ENCODE measurements at places on chromosomes 11 and 22. TPM values are rescaled to one million over a fixed set of nuclear protein-coding genes. Genes with fewer than 3 reads are reported as not detected.

TTLL8 gene
- not detected for total RNA-seq

ANGPTL5 gene
- total RNA-seq: 0.16 TPM

POU2AF2 gene
- not detected for total RNA-seq

RBFOX2 gene
- 24.5 TPM for total RNA-seq

KCNK4 gene
- total RNA-seq: not detected

CATSPER1 gene
- 0.95 TPM for total RNA-seq

NXPE4 gene
- not detected for total RNA-seq

RPS25 gene
- 797 TPM for total RNA-seq

SUSD2 gene
- total RNA-seq: 84.1 TPM

GPHA2 gene
- total RNA-seq: not detected

OR6T1 gene
- total RNA-seq: not detected

IL10RA gene
- not detected for total RNA-seq

C22orf23 gene
- total RNA-seq: 0.21 TPM

MRGPRE gene
- 0.11 TPM for total RNA-seq

OR51L1 gene
- total RNA-seq: not detected

USP47 gene
- total RNA-seq: 32.8 TPM

SOX10 gene
- total RNA-seq: not detected

TSGA10IP gene
- total RNA-seq: not detected

INSC gene
- 0.06 TPM for total RNA-seq

UFD1 gene
- total RNA-seq: 88.7 TPM

CRYAB gene
- 20.7 TPM for total RNA-seq

FAM227A gene
- total RNA-seq: 0.68 TPM

ATL3 gene
- 45.9 TPM for total RNA-seq

OVCH2 gene
- total RNA-seq: not detected

APOL2 gene
- total RNA-seq: 61.9 TPM

CRYBA4 gene
- total RNA-seq: not detected

PLAAT2 gene
- total RNA-seq: 0.85 TPM

ACTN3 gene
- 0.06 TPM for total RNA-seq

PKDREJ gene
- total RNA-seq: not detected

GTPBP1 gene
- 9.7 TPM for total RNA-seq

ART1 gene
- total RNA-seq: not detected

APOA4 gene
- total RNA-seq: not detected
